ENCODE measurements at places on chromosomes 4 and X. TPM values are rescaled to one million over a fixed set of nuclear protein-coding genes. Genes with fewer than 3 reads are reported as not detected.

DNA sequence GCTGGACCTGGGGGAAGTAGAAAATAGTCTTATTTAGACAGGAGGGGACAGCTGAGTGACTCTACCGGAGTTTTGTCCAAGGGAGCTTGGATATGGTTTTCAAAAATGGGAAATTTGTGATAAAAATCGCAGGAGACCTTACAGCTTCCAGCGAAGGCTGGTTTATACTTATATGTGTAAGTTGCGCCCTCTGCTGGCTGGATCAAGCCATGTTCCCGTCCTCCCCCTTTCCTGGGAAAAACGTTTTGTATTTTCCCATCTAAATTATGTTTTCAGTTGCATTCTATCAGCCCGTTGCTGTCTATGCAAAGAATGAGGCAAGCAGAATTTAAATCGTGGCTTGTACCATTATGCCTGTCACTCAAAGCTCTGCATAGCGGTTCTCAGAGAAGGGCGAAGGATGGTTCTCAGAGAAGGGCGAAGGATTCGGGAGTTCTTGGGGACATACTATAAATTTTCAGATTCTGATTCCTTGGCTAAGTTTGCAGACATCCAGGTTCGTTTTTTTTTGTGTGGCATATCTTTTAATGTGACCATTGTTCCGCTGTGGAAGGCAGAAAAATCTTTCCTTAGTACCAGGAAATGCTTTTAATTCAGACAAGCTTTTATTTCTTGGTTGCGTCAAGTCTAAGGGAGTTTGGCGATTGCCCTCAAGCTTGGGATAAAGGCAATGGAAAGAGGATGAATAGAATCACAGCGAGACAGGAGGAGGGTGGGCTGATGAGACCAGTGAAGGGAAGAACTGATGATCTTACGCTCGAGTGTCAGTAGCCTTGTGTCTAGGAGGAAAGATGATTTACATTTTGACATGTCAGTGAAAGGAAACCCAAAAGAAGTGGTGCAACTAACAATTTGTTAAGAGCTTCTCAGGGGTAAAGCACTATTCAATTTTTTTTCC lies 128.5 kb upstream of the ARX start:
- H3K4me3 ChIP-seq = no peak overlapping the region
- no peaks in the 10 kb centered on the region for H3K36me3 ChIP-seq
- peak; percentile 68 for DNase-seq
- H3K27ac ChIP-seq = no peak overlapping the region
- H3K27me3 ChIP-seq = no peaks in the 10 kb centered on the region

DNA sequence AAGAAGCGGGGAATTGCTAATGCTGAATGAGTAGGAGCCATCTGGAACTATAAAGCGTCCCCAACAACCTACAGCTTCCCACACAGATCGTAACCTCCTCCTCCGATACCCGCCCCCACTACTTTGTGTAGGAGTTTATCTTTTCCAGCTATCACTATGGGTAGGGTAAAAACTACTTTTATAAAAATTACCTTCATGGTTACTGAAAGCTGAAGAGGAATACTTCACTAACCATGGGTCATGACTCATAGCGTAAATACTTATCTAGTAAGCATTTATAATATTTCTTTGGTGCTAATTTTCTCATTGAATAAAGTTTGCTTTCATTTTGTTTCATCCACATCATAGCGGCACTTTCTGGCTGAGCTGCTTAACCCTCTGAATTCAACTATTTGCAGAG lies 79.4 kb upstream of the TNIP3 start:
- H3K36me3 ChIP-seq = no peaks in the 10 kb centered on the region
- DNase-seq = no peak
- H3K27me3 ChIP-seq = no peaks in the 10 kb centered on the region
- no peaks in the 10 kb centered on the region for H3K4me1 ChIP-seq
- H3K27ac ChIP-seq = no peak overlapping the region
- H3K4me3 ChIP-seq = no peak overlapping the region

GRCh38 chr4:185144601-185145240 lies 1.7 kb downstream of the SLC25A4 start:
- H3K4me3 ChIP-seq = no peak overlapping the region
- no peak for DNase-seq
- peak overlapping the region; percentile 23 for H3K27ac ChIP-seq
- H3K4me1 ChIP-seq = peaks cover 19% of the 10 kb centered on the region
- H3K36me3 ChIP-seq = peaks cover 7% of the 10 kb centered on the region

DNA sequence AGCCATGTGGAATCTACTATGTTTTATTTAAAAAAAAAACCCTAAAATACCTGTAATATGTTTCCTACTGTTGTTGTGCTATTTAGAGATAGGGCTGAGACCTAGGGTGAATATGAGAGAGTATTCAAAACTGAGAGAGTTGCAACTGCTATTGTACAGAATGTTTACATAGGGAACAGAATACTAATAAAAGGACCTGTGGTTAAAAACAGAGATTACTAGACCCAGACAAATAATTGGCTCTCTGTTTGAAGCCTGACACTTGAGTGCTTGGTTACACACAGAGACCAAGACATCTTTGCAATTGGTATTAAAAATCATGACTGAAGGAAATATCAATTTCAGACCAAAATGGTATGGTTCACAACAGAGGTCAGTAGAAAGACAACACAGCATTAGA lies 278.9 kb upstream of the GIMD1 start:
- H3K4me3 ChIP-seq = no peak overlapping the region
- H3K27ac ChIP-seq = no peak overlapping the region
- H3K27me3 ChIP-seq = no peaks in the 10 kb centered on the region
- no peaks in the 10 kb centered on the region for H3K4me1 ChIP-seq
- H3K36me3 ChIP-seq = no peaks in the 10 kb centered on the region
- DNase-seq = no peak

DNA sequence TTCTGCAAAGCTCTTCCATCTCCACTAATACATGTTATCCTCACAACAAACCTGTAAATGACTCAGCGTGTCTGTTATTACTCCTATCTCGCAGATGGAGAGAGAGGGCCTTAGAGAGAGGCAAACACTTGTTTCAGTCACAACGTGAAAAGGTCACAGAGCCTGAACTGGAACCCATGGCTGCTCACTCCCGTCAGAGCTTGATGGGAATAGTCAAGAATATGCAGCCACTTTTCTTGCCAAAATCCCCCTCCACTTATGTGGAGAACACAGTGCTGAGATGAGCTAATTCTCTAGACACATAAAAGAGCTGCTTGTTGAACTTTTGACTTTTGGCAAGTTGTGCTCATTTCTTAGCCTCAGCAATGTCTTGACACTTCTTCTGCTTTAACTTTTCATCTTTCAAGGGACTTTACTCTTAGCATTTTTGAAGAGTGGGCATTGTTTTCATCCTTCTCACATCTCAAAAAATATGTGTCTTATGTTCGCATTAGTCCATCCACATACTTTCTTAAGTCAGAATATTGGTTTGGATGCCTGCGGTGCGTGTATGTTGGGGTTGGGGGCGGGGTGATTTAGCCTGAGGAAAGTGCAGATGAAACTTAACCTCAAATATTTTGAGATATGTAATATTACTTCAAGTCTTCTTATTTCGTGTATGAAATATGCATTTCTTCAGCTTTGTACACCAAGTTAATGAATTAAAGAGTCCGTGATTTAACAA lies 69.2 kb downstream of the SYNPO2 start:
- H3K36me3 ChIP-seq = no peaks in the 10 kb centered on the region
- H3K27me3 ChIP-seq = no peaks in the 10 kb centered on the region
- no peak overlapping the region for H3K27ac ChIP-seq
- no peaks in the 10 kb centered on the region for H3K4me1 ChIP-seq

- no peaks in the 10 kb centered on the region for H3K27me3 ChIP-seq
- H3K4me3 ChIP-seq = no peak overlapping the region
- H3K27ac ChIP-seq = no peak overlapping the region
- peak; percentile 10 for DNase-seq
Observed at GRCh38 chrX:78321809-78322208, 5.6 kb downstream of the CYSLTR1 start.

DNA sequence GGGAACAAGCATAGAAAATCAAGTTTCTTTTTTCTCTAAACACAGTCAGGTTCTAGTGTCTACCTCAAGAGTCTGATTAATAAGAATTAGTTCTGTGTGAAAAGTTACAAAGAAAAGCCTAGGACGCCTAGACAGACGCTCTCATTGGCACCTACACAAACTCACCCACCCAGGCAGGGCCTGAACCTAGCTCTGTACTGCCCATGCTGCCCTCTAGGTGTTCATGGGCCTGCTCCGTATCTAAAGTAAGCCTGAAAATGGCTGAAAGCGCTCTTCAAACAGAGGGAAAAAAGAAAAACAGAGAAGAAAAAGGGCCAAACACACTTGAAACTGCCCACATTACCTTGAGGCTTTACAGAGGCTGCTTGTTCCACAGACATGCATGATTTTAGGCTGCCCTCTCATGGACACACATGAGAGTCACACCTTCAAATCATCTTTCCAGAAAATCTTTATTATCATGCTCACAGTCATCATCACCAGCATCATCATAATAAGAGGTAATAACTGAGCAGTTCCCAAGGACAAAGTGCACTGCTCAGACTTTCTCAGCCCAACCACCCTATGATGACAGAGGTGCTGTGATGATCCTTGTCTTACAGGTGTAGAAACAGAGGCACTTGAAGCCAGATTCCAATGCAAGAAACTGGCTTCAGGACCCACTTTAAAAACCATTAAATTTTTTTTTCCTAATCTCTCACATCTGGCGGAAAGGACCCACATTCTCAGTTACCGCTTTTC lies 49.6 kb downstream of the MAP7D2 start:
- peak; percentile 51 for DNase-seq
- H3K27ac ChIP-seq = no peak overlapping the region
- peaks cover 8% of the 10 kb centered on the region for H3K27me3 ChIP-seq
- H3K4me3 ChIP-seq = no peak overlapping the region

GRCh38 chrX:123475068-123475724 lies 257.7 kb downstream of the THOC2 start:
- no peaks in the 10 kb centered on the region for H3K36me3 ChIP-seq
- no peak for DNase-seq
- no peak overlapping the region for H3K27ac ChIP-seq
- H3K4me3 ChIP-seq = no peak overlapping the region
- no peaks in the 10 kb centered on the region for H3K4me1 ChIP-seq

INTS12 gene
- total RNA-seq = 15.5 TPM

TKTL2 gene
- total RNA-seq = not detected

TMEM154 gene
- total RNA-seq = 11.0 TPM

MAGEA2B gene
- not detected for total RNA-seq

All from kidney (tissue), 22 donors.